Chondrocyte (in vitro differentiated cells): ENCODE measurements at places on chromosomes 2 and 18.

DNA sequence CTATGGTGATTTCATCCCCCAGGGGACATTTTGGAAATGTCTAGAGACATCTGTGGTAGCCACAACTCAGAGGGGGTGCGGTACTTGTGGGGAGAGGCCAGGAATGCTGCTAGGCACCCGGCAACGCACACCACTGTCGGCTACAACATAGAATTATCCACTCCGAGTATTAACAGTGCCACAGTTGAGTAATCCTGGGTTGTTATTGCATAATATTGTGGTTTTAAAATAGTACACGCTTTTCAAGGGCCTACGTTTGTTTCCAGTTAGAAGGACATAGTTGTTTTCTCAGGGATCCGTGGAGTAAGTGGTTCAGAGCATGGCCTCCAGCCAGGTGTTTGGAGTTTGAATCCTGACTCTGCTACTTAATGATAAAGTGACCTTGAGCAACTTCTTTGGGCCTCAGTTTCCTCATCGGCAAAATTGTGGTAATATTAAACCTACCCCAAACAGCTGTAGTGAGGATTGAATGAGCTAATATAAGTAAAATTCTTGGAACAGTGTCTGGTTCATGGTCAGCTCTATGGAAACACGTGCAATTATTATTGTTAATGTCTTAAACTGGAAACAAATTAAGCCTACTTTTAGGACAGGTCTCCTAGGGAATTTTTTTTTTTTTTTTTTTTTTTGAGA, 24.5 kb downstream of the CYP27A1 start:
- no peak for DNase-seq

DNA sequence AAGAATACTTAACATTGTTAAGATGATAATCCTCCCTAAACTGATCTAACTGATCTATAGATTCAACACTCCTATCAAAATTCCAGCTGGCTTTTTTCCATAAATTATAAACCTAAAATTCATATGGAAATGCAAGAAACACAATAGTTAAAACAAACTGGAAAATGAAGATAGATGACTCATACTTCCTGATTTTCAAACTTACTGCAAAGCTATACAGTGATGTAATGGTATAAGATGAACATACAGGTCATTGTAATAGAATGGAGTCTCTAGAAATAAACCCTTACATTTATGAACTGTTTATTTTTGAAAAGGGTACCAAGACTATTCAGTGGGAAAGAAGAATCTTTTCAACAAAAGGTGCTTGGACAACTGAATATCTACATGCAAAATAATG, 32.3 kb downstream of the UBXN4 start:
- no peak for DNase-seq

DNA sequence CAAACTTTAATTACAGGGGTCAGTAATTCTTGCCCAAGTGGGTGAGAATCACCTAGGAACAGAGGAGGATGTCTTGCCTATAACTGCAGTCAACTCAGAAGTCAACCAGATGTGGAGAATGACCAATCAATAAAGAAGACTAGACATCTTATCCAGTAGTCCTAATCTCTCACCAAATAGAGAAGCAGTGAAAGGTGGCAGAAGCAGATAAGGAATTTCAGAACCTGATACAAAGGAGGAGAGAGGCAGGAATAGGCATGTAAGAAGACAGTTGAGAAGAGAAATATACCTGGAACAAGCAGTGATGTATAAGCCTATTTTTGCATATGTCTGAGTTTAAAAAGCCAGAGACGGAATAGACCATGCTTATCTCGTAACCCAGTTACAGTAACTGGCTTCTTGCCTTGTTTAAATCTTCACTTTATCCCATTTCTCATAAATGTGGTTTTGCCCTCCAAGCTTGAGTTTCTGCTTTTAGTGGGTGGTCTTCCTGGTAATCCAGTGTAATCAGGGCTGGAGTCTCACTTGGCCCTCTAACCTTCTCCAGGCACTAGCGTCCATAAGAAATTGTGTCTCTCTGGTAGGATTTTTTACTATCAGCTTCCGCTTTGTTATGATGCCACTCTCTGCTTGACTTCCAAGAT, 401.0 kb downstream of the SUCLG1 start:
- DNase-seq: no peak

DNA sequence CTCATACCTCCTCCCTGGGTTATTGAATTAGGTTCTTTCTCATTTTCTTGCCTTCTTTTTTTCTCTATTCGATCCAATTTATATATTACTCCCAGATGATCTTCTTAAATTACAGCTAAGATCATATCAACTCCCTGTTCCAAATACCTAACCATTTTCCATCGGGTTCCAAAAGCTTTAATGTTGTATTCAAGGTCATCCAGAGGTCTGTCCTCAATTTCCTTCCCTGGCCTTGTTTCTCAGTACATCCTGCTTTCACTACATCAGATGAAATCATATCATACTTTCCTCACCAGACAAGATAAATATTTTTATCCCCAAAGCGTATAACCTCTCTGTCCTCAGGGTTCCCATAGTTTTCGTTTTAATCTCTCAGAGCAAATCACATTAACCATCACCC, 36.3 kb upstream of the GREB1L start:
- DNase-seq: no peak

DNA sequence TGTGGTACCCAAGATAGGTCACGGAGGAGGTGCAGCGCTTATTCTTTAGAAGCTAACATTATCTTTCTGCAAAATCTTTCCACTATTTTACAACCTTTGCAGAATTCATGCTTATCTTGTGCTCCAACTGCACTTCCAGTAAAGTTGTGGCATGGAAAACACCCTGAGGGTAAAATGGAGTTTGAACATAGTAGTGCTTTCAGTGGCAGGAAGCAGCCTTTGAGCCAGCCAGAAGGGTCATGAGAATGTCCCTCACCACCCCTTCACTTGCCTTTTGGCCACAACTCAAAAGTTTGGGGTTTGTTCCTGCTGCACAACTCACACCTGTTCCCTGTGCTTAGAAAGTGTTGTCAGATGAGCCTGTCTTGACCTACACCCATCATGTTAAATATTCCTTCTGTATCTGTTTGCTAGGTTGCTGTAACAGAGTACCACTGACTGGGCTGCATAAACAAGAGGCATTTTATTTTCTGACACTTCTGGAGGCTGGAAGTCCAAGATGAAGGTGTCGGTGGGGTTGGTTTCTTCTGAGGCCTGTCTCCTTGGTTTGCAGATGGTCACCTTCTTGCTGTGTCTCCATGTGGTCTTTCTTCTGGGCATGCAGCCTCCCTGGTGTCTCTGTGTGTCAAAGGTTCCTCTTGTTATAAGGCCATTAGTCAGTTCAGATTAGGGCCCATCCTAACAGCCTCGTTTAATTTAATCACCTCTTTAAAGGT, 194.1 kb downstream of the SMAD7 start:
- DNase-seq: no peak

DNA sequence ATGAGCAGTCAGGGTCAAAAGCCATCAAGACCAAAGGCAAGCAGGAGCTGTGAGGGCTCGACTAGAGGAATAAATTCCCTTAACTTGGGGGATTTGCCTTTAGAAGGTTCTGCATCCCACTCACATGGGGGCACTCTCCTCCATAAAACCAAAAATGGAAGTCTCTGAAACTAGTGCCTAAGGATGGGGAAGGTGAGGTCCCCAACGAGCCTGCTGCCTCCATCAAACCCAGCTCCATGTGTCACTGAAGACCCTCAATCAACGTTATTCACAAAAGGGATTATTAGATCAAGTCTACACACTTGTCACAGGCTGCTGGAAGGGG, 254.9 kb upstream of the NCKAP5 start:
- DNase-seq: no peak

DNA sequence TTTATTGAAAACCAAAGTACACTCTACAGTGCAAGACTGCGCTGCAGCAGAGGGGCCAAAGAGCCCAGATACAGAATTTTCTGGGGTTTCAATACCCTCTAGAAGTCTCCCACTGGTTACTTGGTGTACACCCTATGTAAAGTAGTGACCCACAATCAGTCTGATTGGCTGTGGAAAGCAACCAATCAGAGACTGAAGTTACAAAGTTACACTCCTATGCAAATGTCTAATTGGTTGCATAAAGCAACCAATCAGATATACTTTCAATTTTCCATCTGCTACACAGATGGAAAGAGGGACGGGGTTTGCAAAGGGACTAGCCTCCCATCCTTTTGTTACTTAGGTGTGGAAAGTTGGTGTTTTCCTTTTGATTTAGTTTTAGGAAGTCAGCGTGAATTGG, 198.9 kb upstream of the SH3BP4 start:
- no peak for DNase-seq

DNA sequence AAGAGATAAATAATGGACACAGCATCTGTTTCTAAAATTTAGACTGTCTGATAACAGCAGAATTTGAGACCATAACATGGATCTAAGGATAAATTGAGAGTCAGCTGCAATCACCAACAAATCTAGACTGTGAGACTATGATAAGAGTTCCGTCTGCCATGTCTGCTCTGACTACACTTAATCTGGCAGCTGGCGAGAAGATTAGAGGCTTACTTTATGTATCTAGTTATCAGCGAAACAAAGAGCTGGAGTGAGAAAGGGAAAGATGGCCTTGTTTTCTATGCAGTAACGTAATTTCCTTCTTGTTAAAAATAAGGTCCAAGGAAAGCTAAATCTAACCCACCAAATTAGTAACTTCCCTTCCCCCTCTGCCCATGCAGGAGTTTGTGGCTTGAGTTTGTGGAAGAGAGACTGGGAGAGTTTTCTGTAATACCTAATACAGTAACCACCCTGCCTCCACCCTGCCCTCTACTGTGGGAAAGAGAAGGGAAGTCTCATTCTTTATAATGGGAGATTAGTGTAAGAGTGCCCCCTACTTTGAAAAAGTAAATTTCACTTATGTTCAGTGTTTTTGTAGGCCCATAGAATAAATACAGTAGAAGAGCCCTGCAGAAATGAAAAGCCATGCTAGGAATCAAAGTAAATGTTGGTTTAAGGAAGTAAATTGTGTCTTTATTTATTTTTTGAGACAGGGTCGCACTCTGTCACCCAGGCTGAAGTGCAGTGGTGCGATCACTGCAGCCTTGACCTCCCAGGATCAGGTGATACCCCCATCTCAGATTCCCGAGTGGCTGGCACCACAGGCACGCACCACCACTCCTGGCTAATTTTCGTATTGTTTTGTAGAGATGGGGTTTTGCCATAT, 27.5 kb downstream of the EML4 start:
- DNase-seq: no peak

- no peak for DNase-seq
Observed at GRCh38 chr18:10205151-10205550, 249.3 kb upstream of the APCDD1 start.

GRCh38 chr2:196971574-196972279, 45.2 kb upstream of the PGAP1 start:
- DNase-seq: no peak

GRCh38 chr2:79640001-79640400, 127.2 kb downstream of the CTNNA2 start:
- DNase-seq: no peak

DNA sequence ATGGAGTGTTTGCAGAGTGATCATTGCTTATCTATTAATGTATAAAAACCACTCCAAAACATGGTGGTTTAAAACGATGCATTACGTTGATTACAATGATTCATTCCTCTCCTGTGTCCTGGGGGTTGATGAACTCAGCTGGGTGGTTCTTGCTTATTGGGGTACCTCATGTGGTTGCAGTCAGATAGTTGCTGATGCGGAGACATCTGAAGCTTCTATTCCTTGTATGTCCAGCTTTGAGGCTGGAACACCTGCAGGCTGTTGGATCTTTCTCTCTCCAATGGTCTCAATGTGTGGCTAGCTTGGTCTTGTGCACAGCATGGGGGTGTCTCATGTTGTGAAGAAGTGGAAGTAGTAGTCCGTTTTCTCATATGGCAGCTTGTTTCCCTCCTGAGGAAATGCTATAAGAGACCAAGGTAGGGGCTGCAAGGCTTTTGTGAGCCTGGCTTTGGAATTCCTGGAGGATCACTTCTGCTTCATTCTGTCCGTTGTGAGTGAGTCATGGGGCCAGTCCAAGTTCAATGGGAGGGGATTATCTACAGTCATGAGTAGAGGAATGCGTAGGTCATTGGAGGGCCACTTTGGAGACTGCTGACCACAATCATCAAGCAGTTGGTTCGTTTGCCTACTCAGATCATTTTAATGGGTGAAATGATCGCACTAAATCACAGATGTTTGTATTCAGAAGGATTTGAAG, 601.0 kb downstream of the SLC4A3 start:
- no peak for DNase-seq

- DNase-seq: no peak
Observed at GRCh38 chr2:132975193-132976105, 305.4 kb upstream of the LYPD1 start.

DNA sequence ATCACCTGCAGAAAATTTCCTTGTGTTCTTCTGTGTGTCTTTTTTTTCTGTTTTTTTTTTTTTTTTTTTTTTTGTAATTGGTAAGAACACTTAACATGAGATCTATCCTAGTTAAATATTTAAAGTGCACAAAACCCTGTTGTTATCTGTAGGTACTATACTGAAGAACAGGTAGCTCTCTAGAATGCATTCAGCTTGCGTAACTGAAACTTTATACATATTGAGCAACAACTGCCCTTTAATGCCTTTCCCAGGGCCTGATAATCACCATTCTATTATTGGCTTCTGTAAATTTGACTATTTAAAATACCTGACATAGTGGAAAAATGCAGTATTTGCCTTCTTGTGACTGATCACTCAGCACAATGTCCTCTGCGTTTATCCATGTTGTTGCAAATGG, 701.8 kb downstream of the SUCLG1 start:
- DNase-seq: no peak

DNA sequence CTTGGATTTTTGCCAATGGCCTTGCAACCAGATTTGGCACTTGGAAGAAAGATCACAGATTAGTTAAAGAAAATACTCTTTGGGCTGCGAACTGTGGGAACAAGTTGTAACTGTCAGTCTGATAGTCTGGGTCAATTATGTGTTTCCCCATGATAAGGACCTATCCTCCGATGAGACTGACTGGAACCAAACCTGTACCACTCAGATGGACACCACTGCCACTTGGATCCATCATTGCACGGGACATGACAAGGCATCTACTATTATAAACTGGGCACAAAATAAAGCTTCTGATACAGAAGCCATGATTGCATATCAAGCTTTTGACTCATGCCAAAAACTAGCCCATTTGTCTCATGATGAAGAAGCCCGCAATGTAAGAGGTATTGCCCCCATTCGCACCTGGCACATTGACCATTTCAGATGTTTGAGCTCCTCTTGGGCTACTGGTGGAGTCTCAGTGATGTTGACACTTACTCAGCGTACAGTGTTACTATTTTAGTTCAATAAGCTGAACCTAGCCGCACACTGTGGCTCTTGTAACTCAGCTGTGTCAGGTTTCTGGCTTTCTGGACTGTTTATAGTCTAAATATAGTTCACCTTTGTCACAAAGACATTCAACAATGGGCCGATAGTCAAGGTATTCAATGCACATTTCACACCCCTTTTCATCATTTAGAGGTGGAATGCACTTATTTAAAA, 179.8 kb upstream of the RBBP8 start:
- DNase-seq: no peak

GRCh38 chr2:40168032-40168431, 283.9 kb downstream of the SLC8A1 start:
- no peak for DNase-seq
